ENCODE measurements at places on chromosomes 4 and X. TPM values are rescaled to one million over a fixed set of nuclear protein-coding genes. Genes with fewer than 3 reads are reported as not detected.
A peak's percentile ranks its signal among the peaks of the same experiment; 100 is the strongest.

- DNase-seq: no peak
These were observed 45.5 kb upstream of the PROM1 start for GRCh38 chr4:16129336-16129735.

MSANTD1 gene
- 5.5 TPM for total RNA-seq

DNA sequence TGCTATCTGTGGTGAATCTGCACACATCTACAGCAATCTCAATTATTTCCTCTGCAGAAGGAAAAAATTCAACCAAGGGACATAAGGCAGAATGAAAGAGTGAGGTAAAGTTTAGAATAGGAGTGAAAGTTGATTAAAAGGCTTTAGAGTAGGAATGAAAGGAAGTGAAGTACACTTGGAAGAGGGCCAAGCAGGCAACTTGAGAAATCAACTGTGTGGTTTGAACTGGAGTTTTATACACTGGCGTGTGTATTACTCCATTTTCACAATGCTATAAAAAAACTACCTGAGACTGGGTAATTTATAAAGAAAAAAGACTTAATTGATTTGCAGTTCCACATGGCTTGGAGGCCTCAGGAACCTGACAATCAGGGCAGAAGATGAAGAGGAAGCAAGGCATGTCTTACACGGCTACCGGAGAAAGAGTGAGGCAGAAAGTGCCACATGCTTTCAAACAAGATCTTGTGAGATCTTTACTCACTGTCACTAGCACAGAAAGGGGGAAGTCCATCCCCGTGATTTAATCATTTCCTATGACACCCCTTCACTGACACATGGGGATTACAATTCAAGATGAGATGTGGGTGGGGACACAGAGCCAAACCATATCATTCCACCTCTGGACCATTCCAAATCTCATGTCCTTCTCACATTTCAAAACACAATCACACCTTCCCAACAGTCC, 234.8 kb downstream of the IL15 start:
- DNase-seq: no peak

GRCh38 chr4:164571593-164572390, 182.1 kb upstream of the SMIM31 start:
- DNase-seq: no peak

- peak; percentile 61 for DNase-seq
These were observed 25.9 kb downstream of the HOPX start for GRCh38 chr4:56655209-56655626.

- no peak for DNase-seq
These were observed 512 bp upstream of the TMEM131L start for GRCh38 chr4:153465615-153466080.

NXF2 gene
- total RNA-seq: not detected

DNA sequence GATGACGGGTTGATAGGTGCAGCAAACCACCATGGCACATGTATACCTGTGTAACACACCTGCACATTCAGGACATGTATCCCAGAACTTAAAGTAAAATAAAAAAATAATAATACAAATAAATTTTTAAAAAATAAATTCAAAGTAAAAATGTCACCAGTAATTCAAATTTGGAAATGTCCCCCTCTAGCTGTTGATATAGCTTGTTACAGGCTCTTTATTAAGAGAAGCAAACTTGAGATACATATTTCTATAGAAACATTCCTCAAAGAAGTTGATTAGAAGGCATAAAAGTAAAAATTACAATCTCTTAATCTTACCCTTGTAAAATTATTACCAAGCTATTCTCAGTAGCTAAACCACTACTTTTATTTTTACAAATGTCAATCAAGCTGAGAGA, 1397.0 kb downstream of the FAM133A start:
- no peak for DNase-seq

F8A2 gene
- total RNA-seq: not detected

DNA sequence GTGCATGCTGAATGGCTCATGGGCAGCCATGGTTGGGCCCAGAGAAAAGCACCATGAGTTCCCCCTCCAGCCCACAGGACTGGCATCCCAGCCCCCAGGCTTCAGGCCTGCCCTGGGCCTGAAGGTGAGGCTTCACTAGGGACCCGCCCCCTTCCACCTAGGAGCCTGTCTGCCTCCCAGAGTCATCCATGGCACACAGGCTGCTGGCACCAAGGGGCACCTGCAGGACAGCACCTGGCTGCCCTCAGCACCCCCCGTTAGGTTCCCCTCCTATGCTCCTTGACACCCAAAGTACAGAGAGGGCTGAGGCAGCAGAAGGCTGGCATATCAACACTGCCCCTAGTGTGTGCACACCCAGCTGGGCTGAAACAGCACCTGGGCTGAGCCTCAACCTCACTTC, 566.7 kb upstream of the PCDH7 start:
- no peak for DNase-seq

GPR82 gene
- total RNA-seq: not detected

DNA sequence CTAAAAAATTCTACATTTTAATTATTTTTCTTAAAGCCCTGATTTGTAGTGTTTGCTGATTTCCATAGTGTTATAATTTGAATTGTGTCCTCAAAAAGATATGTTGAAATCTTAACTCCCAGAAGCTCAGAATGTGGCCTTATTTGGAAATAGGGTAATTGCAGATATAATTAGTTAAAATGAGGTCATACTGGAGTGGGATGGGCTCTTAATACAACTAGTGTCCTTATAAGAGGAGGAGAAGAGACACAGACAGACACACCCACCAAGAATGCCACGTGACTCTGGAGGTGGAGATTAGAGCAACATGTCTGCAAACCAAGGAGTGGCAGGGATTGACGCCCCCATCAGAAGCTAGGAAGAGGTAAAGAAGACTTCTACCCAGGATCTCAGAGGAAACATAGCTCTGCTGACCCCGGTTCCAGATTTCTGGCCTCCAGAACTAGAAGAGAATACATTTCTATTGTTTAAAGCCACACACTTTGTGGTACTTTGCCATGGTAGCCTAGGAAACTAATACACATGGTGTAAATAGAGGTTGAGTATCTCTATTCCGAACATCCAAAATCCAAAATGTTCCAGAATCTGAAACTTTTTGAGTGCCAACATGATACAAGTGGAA, 70.5 kb upstream of the IRF2 start:
- no peak for DNase-seq

DNA sequence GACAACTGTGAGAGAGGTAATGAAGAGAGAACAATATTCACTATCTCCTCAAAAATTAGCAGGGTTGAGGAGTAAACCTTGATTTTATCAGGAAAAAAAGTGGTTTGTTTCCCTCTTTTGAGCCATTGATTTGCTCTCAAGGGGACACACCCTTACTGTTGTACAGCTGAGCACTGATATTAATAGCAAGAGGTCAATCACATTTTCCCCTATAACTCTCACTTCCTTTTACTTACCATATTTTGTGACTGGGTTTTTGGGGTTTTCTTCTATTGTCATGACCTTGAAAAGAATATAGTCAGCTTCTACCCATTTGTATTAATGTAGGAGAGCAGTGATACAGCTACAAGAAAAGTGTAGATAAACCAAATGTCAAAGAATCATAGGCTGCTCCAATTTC, 70.2 kb upstream of the LONRF3 start:
- DNase-seq: peak; percentile 47

DNA sequence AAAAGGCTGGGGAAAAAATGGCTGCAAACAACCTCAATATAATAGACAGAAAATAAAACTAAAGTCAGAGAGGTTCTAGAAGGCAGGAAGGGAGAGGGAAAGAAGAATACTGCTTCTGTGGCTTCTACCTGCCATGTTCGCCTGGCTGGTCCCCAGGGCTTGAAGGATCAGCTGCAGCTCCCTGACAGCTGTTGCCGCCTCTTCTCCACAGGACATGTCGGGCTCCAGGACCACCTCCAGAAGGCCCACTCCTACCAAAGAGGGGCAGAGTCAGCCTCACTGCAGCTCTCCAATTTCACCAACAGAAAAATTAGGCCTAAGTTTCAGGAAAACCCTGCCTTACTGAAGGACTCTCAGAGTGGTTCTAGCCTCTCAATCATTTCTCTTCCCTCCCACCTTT, 44.9 kb downstream of the GATB start:
- no peak for DNase-seq
